GM23338 (cell line): ENCODE measurements at places on chromosomes 6 and 20. TPM values are rescaled to one million over a fixed set of nuclear protein-coding genes. Genes with fewer than 3 reads are reported as not detected.
A peak's percentile ranks its signal among the peaks of the same experiment; 100 is the strongest.

The CLVS2 gene
- total RNA-seq: 0.27 and 0.66 TPM in 2 replicates

The SIRPG gene
- total RNA-seq: not detected in 2 replicates

GRCh38 chr20:61694682-61695081 is 371.0 kb downstream of the TAF4 start:
- no peak for DNase-seq

- DNase-seq: no peak
Measured at GRCh38 chr20:41524980-41525613, 93.1 kb downstream of the CHD6 start.

DNA sequence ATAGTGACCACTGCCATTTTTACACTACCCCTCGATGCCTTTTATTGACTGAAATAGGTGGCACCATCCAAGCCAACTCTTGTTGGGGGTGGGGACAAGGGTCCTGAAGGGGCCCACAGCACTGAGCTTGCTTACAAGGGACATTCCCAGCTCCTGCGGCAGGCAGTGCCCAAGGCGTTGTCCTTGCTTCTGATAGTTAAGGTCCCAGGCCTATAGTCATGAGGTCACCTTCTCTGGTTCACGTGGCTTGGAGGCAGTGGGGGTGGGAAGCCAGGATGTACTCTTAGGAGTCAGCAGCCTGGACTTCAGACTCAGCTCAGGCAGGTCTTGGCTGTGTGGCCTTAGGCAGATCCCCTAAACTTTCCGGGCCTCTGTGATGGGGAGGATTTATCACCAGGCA is 48.6 kb downstream of the TOX2 start:
- no peak for DNase-seq

DNA sequence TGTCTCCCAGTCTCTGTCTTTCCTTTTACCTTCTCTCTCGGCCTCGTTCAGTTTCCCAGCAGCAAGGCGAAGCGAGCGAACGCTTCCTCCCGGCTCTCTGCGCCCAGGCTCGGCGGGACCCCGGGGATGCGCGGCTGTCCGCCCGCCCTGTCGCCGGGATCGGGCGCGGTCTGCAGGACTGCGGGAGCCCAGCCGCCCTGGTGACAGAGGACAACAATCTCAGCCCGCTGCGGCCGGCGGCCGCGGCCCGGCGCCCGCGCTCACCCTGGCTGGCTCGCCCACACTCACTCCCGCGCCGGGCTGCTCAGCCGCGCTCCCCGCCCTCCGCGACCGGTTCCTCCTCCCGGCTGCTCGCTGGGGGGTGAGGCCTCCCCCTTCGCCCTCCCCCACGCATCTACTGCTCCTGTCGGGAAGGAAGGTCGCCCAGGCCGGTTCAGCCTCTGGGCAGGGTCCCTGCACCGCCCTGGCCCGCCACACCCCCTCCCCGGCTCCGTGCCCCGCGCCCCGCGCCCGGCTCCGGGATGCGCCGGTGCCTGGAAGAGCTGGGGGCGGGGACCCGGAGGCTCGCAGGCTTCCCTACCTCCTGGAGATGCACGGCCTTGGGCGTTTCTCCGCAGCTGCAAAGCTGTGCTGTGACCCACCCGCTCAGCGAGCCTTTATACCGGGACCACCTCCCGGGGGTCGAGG is 410 bp downstream of the SYNE1 start:
- DNase-seq: peak; percentile 74

- DNase-seq: no peak
Measured at GRCh38 chr6:5855787-5856470, 150.8 kb downstream of the NRN1 start.

DNA sequence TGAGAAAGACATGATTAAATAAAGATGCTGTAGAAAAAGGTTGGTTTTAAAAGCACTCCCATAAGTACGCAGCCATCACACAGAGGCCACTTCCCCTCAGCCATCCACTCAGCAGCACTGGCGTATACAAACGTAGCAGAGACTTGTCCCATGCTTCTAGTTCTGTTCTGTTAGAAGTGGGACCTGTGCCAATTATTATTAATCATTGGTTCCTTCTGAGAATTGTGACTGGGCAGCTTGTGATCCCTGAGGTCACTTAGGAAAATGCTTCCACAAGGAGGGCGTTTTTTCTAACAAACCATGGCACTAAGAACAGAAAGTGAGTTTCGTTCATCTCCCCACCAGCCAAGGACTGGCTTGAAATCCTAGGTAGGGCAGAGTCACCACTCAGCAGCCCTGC is 53.9 kb downstream of the FAM120B start:
- no peak for DNase-seq
